ENCODE measurements at places on chromosomes 11 and 22. TPM values are rescaled to one million over a fixed set of nuclear protein-coding genes. Genes with fewer than 3 reads are reported as not detected.
A peak's percentile ranks its signal among the peaks of the same experiment; 100 is the strongest.

The SYT8 gene
- polyA plus RNA-seq = not detected

The TRIM22 gene
- polyA plus RNA-seq = 14.4 TPM

The F2 gene
- polyA plus RNA-seq = not detected

The KBTBD4 gene
- polyA plus RNA-seq = 8.1 TPM

The MS4A4E gene
- polyA plus RNA-seq = 0.27 TPM

The CD82 gene
- polyA plus RNA-seq = 23.8 TPM

The SORL1 gene
- 0.57 TPM for polyA plus RNA-seq

The MIOX gene
- not detected for polyA plus RNA-seq

- DNase-seq = no peak
Measured at GRCh38 chr11:125663910-125664309, 16.7 kb downstream of the ACRV1 start.

GRCh38 chr11:128511712-128512111, 75.6 kb downstream of the ETS1 start:
- DNase-seq = no peak

GRCh38 chr11:93840981-93841380, 9.4 kb downstream of the VSTM5 start:
- DNase-seq = no peak

- no peak for DNase-seq
Measured at GRCh38 chr11:59573216-59573615, 42.4 kb downstream of the OSBP start.

- no peak for DNase-seq
Measured at GRCh38 chr11:3929232-3929631, 73.8 kb downstream of the STIM1 start.

DNA sequence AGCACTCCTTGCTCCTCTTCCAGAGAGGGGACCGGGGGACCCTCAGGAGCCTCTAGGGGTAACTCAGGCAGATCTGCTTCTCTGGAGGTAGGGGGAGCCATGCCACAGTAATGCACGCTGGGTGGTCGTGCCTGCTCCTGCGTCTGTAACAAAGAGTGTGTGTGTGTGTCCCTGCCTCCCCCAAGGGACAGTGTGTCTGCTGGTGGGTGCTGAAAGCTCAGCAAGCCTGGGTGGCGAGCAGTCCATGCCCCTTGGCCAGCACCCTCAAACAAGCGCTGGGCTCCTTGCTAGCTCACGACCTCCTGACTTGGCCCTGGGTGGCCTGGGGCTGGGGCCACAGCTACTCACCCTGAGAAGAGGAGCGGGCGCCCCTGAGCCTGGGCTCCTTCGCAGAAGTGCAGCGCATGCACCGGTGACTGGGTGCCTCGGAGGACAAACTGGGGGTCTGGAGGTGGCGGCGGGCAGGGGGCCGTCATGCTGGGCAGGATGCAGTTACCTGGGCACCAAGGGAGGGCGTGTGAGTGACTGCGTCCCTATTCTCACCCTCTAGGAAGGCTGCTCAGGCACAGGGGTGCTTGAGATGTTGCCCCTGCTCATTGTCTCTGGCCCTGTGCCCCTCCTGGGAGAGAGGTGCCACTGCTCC, 33.7 kb downstream of the GNB1L start:
- DNase-seq = no peak

GRCh38 chr11:16359369-16359768, 3.0 kb upstream of the SOX6 start:
- DNase-seq = no peak

DNA sequence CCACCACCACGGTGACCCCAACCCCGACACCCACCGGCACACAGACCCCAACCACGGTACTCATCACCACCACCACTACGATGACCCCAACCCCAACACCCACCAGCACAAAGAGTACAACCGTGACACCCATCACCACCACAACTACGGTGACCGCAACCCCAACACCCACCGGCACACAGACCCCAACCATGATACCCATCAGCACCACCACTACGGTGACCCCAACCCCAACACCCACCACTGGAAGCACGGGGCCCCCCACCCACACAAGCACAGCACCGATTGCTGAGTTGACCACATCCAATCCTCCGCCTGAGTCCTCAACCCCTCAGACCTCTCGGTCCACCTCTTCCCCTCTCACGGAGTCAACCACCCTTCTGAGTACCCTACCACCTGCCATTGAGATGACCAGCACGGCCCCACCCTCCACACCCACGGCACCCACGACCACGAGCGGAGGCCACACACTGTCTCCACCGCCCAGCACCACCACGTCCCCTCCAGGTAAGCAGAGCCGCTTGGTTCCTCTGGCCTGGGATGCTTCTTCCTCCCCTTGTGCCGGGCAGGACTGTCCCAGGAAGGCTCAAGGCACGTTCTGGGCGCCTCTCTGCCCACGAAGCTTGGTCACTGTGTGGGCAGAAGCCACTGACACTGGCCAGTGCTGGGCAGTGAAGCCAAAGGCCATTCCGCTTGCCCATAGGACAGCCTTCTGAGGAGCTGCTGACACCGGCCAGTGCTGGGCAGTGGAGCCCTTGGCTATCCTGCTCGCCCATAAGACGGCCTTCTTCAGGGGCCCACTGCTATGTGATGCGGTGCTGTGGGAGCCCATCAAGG, 25.1 kb downstream of the MUC2 start:
- no peak for DNase-seq

DNA sequence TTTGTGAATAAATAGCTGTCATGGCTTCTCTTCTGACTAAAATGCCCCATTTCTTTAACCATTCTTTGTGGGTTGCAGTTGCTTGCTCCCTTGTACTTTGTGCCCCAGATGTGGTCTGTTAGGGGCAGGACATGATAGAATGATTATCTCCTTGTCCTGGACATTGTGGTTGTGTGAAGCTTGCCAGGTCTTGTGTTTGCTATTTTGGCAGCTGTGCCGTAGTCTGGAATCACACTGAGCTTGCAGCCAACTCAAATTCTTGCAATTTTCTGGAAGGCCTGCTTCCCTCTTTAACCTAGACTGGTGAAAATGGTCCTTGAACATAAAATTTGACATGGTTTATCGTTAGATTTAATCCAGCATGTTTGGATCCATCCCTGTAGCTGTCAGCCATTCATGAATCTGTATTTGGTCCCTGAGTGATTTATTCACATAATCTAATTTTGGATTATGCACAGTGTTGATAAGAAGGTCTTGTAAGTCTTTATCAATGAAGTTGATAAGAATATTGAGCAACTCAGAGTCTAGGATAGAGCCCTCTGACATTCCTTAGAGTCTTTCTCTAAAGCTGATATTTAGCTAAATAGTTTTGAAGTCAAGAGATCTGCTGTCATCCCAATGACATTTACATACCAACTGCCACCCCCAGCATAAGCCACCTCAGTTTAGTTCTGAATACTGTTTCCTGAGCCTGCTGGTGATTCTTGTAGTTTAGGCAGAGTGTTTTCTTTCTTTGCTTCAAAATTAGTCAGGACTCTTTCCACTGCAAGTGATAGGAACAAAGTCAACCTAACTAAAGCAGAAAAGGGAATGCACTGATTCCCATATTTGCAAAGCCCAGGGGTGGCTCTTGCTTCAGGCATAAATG, 9.8 kb downstream of the SPON1 start:
- DNase-seq = no peak

DNA sequence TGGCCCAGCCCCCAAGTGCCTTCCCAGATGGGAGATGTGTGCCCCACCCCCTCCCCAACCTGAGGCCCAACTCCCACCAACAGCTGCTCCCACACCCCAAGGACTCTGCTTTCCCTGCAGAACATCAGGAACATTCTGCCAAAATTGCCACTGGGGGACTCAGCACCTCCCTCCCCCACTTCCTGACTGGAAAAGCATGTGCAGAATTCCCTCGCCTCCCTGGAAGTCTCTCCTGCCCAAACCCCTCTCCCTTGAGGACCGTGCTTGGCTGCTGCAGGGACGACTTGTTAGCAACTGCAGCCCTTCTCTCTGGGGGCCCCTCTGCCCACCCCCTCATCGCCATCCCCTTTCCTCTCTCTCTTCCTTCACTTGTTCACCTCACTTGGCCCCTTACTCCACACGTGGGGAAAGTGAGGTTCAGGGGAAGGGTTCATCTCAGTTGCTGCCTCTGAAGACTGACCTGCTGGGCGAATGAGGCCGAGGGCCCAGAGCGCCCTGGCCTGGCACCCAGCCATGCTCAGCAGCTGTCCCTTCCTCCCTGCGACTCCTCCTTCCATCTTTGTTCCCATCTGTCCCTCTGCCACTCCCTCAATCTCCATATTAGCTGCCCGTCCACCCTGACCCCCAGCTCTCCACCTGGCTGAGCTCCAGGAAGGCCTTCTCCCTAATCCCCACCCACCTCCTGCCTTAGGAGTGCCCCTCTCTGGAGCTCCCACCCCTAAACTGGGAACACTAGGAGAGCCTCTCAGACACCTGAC, 105.1 kb downstream of the CHST1 start:
- peak; percentile 21 for DNase-seq

DNA sequence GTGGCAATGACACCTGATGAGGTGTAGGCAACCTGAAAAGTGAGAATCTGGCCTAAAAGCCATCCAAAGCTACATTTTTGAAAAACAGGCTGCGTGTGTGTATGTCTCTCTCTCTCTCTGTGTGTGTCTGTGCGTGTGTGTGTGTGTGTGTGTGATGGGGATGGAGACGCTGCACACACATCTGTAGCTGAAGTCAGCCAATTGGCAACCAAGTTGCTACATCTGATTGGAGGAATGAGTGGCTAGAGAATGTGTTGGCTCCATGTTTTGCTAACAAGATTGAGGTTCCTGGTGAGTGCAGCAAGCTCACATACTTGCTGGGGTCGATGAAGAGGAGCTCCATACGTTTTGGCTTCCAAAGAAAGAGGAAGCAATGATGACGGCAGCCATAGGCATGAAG, 311.4 kb upstream of the NCAM1 start:
- DNase-seq = no peak

DNA sequence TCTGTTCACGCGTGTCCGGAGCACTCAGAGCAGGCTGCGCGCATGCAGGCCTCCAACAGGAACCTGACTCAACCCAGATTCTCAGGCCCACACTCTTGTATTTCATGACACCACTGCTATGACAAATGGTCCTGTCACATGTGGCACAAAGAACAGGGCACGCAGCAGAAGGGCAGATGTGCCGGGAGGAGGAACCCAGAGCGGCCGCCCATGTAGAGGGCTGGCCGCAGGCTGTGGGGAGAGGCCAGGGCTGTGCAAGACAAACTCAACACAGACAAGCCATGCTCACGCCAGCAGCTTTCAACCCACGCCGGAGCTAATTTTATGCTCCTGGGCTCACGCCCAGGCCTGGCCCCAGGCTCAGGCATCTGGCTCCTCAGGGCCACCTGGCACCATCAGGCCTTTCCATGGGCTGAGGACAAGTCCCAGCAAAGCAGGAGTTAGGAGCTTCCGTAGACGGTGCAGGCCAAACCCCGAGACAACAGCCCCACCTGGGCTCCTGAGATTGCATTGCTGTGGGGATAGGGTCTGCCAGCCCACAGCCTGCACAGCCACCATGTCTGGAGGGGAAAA, 40.0 kb downstream of the DUSP8 start:
- peak; percentile 88 for DNase-seq

- DNase-seq = no peak
Measured at GRCh38 chr11:69387409-69387885, 93.5 kb downstream of the MYEOV start.

DNA sequence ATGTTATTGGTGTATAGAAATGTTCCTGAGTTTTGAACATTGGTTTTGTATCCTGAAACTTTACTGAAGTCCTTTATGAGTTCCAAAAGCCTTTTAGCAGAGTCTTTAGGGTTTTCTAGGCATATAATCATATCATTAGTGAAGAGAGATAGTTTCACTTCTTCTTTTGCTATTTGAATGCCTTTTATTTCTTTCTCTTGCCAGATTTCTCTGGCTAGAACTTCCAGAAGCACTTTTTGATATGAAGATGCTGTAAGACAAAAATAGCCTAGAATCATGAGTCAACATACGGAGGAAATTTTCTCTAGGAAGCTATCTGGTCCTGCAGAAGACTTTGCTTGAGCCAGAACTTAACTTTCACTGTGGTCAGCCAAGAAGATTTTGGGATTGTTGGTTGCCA, 86.7 kb upstream of the IZUMO1R start:
- DNase-seq = no peak

DNA sequence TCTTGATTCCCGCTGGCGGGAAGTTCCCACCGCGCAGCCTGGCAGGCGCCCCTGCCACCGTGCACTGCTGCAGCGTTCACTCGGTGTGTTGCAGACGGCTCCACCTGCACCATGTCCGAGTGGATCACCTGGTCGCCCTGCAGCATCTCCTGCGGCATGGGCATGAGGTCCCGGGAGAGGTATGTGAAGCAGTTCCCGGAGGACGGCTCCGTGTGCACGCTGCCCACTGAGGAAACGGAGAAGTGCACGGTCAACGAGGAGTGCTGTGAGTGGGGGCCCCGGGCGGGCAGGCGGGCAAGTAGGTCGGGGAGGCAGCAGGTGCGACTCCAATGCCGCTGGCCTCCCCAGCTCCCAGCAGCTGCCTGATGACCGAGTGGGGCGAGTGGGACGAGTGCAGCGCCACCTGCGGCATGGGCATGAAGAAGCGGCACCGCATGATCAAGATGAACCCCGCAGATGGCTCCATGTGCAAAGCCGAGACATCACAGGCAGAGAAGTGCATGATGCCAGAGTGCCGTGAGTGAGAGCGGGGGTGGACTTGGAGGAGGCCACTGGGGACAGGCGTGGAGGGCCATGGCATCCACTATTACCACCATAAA, 99.7 kb downstream of the RRAS2 start:
- DNase-seq = no peak

- no peak for DNase-seq
Measured at GRCh38 chr22:30882184-30882717, 86.3 kb downstream of the MORC2 start.

- DNase-seq = no peak
Measured at GRCh38 chr11:58046231-58046630, 15.5 kb downstream of the OR6Q1 start.

- peak; percentile 52 for DNase-seq
Measured at GRCh38 chr11:67433536-67434394, 3.7 kb downstream of the PTPRCAP start.

- DNase-seq = no peak
Measured at GRCh38 chr11:117544130-117544800, 216.6 kb downstream of the CEP164 start.

- DNase-seq = no peak
Measured at GRCh38 chr11:10591741-10592140, 23.3 kb upstream of the LYVE1 start.

- peak; percentile 97 for DNase-seq
Measured at GRCh38 chr11:12110201-12110713, at the start of gene MICAL2. Gene MICAL2 (plus strand): TSS chr11:12110590. CDS start chr11:12162156, 51,566 bp downstream.

GRCh38 chr11:27673979-27674663, 26.1 kb downstream of the BDNF start:
- DNase-seq = no peak

DNA sequence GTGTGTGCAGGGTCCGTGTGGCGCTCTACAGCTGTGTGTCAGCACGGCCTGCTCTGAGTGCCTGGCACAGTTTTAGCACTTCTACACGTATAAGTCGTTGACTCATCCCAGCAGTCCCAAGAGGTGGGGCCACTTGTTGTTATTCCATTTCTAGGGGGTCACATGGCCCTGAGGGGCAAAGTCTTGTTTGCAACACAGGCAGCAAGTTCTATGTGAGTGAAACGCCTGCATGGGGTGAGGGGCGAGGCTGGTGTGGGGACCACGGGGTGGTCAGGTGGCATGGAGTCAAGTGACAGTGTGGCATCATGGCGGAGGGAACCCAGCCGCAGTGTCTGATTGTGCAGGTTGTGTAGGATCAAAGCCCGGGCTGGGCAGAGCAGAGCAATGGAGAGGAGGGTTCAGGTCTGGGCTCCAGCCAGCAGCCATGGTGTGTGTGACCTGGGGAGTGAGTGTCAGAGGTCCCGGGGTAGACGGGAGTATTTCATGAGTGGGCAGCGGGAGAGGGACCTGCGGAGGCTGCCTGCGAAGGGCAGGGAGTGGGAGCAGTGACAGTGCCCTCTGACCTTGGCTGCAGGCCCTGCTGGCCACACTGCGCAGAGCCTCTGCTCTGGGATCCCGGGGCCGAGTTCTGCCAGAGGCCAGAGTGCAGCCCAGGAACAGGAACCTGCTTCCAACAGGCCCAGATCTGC, 27.9 kb downstream of the SHANK3 start:
- peak; percentile 51 for DNase-seq
